ENCODE measurements at places on chromosomes 5 and 9.

- DNase-seq: no peak
Measured at GRCh38 chr9:115195912-115196311, 78.0 kb upstream of the TNC start.

DNA sequence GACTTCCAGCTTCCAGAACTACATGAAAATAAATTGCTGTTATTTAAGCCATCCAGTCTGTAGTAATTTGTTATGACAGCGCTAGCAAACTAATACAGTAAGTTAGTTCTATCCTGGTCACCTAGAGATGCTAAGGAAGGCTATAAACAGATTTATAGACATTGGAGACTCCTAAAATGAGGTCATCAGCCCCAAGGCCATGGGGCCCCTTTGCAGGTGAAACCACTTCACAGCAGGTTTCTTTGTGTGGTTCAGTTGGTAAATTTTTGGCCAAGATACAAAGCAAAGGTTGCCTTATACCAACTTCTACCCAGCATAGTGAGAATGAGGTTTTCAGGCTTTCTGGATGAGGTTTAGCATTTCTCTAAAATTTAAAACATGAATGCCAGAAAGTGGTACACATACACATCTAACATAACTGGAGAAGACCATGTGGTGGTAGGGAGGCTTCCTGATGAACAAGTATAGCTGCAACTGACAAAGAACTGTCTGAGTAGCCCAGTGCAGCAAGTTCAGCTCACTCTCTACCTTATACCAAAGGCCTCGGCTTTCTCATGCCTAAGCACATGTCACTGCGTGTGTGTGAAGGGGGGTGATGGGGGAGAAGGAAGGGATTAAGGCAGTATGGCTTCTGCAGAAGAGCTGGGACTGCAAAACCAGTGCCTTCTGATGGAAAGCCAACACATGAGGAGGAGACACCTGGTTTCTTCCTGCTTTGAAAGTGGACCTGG, 264.6 kb upstream of the TAS2R1 start:
- no peak for DNase-seq

GRCh38 chr9:32502464-32502863, 23.5 kb downstream of the RIGI start:
- DNase-seq: no peak

DNA sequence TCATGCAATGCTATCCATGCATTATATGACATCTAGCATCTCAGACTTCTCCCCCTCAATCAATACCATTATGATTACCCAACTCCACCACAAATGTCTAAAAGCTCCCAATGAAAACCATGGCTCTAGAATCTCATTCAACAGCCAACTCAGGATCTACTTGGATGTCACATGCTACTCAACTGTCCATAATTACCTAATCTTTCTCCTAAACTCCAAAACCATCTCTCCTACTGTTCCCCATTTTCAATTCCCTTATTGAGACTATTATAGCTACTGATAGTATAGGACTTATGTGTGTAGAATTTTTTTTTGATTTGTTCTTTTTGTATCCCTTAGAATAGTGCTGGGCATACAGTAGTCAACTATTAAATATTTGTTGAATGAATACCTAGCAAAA, 8.2 kb upstream of the STRBP start:
- no peak for DNase-seq

DNA sequence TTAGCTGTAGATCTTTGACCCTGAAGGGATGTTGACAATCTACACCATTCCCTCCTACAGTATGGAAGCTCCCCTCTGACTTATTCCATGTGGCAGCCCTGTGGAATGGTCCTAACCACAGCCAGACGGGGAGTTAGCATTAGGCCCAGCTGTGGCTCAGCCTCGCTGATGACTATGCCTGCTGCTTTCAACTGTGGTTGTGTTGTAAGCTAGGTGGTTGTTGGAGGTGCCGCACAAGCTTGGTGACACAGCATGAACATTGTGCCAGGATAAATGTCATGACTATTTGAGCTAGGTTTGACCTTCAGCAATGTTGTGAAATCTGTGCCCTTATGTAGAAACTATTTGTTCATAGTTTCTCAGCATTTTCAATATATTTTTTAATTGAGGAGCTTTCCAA, 40.6 kb downstream of the SGCD start:
- no peak for DNase-seq

- DNase-seq: no peak
Measured at GRCh38 chr5:21834863-21835262, 1018.3 kb downstream of the CDH12 start.

DNA sequence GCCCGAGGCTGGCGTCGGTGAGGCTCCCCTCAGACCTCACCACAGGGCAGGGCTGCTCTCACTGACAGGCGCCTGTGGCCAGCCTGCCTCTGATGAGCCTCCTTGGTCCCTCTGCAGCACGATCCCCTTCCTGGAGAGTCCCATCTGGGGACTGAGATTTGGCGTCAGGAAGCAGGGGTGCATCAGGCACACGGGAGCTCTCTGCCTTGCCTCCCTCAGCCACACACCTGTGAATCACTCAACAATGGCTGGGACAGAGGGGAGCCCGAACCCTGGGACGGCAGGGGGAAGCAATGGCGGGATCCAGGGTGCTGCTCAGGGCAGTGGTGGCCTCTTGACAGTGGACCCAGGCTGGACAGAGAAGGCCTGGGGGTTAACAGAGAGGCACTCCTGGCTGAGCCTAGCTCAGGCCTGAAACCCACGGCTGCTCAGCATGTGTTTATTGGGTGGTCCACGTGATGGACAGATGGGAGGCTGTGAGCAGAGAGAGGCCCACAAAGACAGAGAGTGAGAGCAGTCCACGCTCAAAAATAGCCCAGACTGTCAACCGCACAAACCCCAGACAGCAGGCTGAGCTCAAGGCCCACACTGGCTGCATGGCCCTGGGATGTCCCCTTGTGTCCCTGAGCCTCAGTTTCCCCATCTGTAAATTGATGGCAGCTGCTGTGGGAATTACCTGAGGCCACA, 11.9 kb downstream of the RASGEF1C start:
- no peak for DNase-seq

DNA sequence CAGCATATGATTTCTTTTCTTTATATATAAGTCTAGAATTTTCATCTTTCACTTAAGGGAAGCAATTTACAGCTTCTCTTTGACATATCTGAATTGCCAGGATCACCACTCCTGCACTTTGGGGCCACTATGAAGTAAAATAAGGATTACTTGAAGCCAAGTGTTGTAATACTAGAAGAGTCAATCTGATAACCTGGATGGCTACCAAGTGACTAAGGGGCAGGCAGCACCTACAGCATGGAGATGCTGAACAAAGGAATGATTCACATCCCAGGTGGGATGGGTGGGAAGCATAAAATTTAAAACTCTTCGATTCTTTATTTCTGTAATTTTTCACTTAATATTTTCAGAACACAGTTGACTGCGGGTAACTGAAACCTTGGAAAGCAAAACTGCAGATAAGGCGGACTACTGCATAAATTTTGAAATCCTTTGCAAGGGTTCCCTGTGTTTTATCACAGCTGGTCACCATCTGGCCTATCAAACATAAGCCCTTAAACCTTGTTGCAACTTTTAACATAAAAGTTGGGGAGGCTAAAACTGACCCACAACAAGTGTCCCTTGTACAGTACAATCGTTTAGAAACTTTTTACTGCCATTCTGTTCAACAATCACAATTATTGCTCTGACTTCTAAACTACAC, 31.2 kb downstream of the NR3C1 start:
- no peak for DNase-seq

DNA sequence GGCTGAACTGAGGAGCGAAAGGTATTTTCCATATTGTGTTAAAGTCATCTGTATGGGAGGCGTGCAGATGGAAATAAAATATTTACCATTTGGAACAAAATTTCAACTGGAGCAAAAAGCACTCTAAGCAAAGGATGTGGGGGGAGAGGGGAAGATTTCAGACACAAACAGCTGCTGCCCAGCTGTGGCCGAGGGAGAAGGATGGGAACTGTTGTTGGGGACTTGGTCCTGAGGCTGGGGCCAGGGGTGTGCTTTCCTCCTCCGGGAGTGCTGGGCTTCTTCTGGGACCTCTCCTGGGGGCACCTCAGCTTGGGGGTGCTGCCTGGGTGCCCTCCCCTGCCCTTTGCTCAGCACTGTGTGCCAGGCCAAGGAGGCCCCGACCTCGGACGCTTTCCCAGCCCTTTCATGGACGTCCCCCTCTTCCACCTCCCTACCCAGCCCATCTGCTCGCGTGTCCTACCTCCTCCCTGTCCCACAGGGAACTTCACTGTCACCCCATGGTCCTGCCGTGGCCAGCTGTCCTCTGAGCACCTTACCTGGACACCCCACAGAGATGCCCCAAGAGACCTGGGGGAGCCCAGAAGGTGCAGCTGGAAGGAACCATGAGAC, 101.9 kb upstream of the COL5A1 start:
- no peak for DNase-seq

- DNase-seq: no peak
Measured at GRCh38 chr5:82422751-82423181, 144.6 kb upstream of the RPS23 start.

- no peak for DNase-seq
Measured at GRCh38 chr9:113298311-113298710, 4.9 kb downstream of the RNF183 start.

GRCh38 chr5:96794757-96795156, 13.0 kb downstream of the ERAP1 start:
- DNase-seq: no peak

DNA sequence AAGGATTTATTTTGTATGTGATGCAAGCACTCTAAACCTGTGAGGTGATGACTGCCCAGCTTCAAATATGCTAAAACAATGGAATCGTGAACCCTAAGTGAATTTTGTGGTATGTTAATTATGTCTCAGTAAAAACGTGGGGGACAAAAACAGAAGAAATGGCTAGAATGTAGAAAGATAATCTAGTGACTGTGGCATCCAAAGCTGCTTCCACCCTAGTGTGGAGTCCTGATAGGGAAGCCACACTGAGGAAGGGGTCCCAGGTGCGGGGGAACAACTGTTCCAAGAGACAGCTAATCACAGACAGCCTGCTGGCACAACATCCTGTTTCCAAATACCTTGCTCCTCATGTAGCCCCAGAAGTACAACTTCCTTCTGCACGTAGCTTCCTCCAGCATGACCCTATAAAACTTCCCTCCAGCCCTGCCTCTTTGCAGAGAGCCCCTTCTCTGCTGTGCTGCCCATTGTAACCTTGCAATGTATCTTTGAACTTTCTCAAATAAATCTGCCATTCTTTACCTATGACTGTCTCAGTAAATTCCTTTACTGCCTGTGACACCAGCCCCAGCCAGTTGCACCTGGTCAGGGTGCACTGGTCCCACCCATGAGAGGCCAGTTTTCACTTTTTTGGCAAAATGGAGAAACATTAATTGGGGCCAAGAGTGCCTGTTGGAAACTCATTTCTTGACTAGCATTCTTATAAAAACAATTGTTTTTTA, 4.9 kb downstream of the GMCL2 start:
- DNase-seq: no peak

DNA sequence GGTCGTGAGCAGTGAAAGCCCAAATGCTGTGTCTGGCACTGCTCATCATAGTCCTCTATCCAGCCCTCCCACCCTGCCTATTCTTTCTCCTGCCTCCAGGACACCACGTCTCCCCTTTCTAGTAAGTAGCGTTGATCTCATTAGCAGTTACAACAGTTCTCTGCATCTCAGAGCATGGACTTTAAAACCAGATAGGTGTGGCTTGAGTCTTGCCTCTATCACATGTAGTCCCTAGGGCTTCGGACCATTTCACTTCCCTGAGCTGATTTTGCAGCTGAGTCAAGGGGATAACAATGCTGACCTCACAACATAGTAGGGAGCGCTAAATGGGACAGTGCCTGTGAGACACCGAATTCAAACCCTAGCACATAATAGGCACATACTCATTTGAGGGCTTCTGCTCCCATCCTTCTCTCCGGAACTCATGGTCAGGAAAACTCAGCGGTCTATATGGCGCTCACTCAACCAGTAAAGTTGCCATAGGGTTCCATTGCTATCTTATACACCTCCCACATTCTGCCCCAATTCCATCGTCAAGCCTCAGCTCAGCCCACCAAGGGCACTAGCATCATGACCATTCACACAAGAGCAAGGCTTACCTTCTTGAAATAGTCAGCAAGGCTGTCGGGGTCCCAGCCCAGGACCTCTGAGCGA, 515 bp downstream of the LCP2 start:
- DNase-seq: no peak

GRCh38 chr5:27962198-27962597, 923.8 kb upstream of the CDH9 start:
- DNase-seq: no peak

- no peak for DNase-seq
Measured at GRCh38 chr5:155631116-155631515, 617.6 kb downstream of the KIF4B start.

DNA sequence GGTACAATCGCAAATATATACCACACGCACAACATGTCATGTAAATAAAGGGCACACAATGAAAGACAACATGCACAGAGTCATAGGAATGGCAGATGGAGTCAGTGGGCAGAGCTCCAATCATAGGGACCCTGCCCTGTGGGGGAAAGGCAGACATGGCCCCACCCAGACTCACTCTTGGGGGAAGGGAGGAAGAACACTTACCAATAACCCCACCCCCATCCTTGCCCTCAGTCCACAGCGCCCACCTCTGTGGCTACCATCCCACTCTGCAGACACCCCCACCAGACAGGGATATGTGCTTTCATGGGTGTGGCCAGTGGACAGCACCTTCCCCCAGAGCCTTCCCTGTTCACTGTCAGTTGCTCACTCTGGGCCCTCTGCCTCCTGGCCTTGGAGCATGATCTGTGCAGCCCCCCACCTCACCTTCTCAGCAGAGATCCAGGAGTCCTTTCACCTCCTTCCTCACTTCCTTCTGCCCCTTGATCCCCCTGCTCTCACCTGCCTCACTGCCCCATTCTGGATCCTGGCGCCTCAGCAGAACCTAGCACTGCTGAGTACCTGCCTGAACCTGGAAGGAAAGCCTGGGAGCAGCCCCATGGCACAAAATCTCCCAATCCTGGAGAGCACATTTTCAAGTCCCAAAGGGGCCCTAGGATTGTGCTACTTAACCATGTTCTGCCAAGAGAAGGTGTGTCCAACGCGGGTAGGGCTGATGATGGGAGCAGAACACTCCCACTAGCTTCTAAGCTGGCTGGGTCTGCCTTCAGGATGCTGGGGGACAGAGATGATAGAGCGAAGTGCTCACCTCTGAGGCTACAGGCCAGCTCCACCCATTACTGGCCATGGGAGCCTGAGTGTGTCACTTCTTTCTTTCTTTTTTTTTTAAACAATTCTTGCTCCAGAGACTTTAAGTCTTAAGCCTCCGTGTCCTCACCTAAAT, 1.5 kb upstream of the PHF19 start:
- no peak for DNase-seq

- no peak for DNase-seq
Measured at GRCh38 chr5:162514116-162514515, 446.5 kb downstream of the GABRG2 start.

DNA sequence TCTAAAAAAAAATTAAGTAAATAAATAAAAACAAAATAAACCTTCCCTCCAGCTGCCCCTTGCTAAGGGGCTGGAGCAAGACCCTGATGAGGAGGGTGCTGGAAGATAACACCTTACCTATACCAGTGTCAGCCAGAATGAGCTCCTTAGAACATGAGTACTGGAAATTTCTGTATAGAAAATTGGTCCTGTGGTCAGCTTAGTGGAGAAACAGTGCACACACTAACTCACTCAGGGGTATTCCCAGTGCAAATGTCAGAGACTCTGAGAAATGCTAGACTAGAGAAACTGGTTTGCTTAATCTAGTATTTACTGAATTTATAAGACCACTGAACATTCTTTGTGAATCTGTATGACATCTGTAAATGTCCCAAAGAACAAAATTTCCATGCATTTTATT, 62.1 kb upstream of the CTXN3 start:
- no peak for DNase-seq

GRCh38 chr5:135429301-135430134, 17.6 kb downstream of the DCANP1 start:
- DNase-seq: peak; percentile 40

GRCh38 chr9:108961151-108961550, 27.0 kb downstream of the ABITRAM start:
- no peak for DNase-seq
